ENCODE measurements at places on chromosomes 7 and 10.

DNA sequence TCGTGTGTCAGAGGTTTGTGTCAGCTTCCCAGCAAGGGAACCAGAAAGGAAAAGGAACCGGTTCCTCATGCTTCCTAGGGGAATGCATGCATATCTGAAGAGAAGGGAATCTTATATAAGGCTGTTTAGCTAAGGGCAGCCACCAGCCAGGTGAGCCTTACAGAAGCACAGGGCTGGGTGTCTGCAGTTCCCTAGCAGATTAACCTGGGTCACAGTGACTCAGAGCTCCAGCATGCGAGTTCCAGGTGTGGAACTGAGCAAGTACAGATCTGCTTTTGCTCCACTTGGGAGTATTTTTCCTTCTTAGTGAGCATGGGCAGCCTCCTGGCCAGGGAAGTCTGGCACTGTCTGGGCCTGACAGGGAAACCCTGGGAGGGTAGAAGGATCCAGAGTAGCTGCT, 957 bp upstream of the ANKRD2 start:
- no peak for DNase-seq

GRCh38 chr10:31709028-31709427, 219.6 kb downstream of the ARHGAP12 start:
- DNase-seq: no peak

DNA sequence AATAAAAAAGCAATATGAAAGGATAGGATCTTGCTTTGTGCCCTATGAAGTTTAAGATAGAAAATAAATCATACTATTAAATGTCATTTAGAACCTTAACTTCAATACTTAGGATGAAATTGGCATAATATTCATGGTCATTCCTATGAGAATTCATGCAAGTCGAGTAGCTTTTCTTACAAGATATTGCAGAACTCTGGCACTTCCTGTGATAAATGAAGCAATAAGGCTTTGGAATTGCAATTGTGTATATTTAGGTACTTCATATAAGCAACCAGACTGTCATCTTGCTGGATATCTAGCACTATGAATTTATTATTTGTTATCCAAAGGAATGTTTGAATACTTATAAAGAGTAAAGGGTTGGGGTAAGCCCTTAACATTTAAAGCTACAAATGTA, 116.5 kb downstream of the ZNF438 start:
- no peak for DNase-seq

GRCh38 chr7:65444899-65445823, 71.5 kb downstream of the ZNF92 start:
- DNase-seq: no peak

GRCh38 chr10:20622531-20623211, 274.4 kb downstream of the NEBL start:
- DNase-seq: no peak

DNA sequence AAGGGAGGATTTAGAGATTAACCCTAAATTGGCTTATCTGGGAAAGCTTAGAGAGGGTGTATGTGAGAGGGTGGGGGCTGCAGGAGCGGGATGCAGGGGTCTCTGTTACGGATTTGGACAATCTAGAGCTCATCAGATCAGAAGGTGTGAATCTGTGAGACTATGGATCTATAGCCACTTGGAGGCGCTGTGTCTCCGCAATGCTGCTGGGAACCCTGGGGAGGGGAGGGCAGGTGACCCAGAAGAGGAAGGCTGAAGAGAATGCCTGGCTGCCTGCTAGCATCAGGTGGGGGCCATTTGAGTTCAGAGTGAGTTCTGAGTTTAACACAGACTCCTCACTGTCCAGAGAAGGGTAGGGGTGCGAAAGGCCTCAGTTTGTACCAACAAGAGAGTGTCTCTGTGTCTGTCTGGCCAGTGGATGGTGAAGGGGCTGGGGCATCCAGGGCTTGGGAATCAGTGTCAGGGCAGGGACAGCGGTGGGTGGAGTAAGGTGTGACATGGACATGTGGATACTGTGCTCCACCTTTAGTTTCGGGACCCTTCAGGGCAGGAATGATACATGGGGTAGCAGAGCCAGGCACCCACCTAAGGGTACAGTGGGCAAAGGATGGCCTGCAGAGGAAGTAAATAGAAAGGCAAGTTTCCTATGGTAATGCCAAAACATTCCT, 187.3 kb upstream of the PRSS58 start:
- DNase-seq: no peak

DNA sequence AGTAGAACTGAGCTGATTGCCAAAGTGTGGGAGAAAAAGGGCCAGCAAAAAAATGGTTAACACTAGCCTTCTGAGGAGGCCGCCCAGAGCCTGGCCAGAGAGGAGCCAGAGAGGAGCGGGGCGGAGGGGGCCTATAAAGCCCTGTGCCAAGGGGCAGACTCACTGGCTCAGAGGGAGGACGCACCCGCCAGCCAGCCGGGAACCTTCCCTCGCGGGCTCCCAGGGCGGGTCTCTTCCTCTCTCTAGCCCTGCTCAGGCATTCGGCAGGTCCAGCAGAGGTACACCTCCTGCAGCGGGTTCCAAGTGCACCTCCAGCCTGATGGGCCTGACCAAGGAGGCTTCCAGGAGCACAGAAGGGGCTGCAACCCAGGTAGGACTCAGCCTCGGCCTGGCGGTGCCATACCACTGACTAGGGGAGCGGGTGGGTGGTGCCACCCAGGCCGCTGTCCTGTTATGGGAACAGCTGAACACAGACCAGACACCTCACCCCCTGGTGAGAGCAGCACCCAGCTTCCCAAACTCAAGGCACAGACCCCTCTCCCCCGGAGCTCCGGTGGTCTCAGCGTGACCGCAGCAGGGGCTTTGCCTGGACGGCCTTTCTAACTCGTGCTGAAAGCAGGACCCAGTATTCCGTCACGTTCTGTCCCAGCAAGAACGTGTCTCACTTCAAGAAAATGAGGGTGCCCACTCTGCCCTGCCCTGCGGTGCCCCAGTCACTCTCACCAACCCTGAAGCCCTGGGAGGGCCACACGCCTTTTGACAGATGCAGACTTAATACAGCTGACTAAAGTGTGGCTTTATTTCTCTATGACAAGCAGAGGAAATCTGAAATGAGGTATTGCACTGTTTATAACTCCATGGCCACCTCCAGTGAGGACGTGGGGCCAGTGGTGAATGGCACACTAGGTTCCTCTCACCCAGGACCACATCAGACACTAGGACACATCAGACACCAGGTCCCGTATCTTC, at the start of gene GPER1:
Gene GPER1 (plus strand): TSS at position 162 of the 969 bp plus-strand sequence. CDS start 3,616 bp downstream, outside the sequence.
- DNase-seq: no peak

DNA sequence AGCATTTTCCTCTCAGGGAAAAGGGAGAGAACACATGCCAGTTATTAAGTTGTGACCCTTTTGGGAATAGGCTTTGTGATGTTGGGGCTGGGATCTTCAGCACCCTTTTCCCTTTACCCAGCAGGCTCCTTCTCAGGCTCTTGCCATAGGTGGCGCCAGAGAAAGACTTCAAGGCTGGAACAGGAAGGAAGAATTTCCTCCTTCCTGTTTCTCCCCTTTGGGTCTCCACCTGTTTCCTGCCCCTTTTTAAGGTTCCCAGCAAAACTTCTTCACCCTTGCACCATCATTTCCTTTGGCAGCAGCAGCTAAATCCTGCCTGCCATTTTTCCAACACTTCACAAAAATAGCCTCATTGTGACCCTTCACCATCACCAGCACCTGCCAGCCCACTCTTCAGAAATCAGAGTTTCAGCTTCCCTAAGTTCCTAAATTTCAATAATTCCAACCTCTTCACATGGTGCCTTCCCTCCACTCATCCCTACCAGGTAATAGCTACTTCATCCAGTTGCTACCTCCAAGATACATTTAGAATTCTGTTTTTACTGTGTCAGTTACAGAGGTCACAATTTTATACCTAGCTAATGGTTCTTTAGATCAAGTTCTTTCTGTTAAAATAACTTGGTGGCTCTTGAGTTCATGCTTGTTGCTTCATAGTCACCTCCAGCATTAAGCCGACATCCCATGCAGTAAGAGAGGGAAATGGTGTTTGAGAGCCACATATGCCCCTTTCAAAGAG, 22.4 kb upstream of the FOXK1 start:
- no peak for DNase-seq

GRCh38 chr10:28046579-28046978, 47.7 kb upstream of the ODAD2 start:
- no peak for DNase-seq

DNA sequence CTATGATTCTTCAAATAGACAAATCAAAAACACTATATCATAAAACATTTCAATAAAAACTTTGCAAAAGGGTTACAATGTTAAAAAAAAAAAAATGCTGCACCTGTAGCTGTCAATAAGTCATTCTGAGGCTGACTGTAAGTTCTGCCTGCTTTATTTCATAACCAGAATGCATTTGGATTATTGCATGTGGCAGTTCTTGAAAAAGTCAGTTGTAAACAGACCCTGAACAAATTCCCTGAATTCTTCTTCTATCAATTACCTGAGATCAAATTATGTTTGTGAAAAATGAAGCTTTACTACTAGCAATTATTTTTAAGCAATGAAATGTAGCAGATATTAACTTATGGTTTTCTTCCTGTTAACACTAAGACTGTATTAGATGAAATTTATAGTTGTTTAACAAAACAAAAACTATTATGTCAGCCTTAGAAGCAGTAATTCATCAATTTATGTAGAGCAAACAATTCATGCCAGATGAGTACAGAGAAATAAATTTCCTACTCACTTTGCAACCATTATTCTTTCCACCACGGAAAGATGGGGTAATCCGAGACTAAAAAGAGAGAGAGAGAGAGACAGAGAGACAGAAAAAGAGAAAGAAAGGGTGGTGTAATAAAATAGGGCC, 107.8 kb downstream of the SFMBT2 start:
- DNase-seq: no peak

- no peak for DNase-seq
These were observed 31.7 kb downstream of the ARHGAP12 start for GRCh38 chr10:31896968-31897384.

- no peak for DNase-seq
These were observed 53.0 kb upstream of the OPALIN start for GRCh38 chr10:96411716-96412320.

All from stimulated activated CD4-positive, alpha-beta T cell treated with anti-CD3 and anti-CD28 coated beads, Interleukin-1b, Interleukin-23, amount 100 ng/mL, for 1 hour (primary cell).